ENCODE measurements at places on chromosomes 1 and 21.

GRCh38 chr1:180468311-180468710 lies 34.1 kb downstream of the ACBD6 start:
- no peak for DNase-seq

DNA sequence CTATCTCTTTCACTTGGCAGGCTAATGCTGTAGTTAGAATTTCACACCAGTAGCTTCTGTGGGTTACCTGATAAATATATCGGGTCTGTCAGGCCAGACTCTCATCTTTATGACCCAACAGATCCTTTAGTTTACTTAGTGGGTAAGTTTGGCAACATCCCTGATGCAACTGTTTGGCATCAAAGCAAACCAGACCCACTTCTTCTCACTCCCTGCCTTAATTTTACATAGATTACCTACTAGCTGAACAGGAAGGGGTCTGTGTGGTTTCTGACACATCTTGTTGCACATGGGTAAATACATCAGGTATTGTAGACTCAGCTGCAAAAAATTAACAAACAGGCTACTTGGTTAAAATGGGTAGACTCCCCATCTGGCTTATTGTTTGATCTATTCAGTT lies 3.2 kb upstream of the GUK1 start:
- no peak for DNase-seq

DNA sequence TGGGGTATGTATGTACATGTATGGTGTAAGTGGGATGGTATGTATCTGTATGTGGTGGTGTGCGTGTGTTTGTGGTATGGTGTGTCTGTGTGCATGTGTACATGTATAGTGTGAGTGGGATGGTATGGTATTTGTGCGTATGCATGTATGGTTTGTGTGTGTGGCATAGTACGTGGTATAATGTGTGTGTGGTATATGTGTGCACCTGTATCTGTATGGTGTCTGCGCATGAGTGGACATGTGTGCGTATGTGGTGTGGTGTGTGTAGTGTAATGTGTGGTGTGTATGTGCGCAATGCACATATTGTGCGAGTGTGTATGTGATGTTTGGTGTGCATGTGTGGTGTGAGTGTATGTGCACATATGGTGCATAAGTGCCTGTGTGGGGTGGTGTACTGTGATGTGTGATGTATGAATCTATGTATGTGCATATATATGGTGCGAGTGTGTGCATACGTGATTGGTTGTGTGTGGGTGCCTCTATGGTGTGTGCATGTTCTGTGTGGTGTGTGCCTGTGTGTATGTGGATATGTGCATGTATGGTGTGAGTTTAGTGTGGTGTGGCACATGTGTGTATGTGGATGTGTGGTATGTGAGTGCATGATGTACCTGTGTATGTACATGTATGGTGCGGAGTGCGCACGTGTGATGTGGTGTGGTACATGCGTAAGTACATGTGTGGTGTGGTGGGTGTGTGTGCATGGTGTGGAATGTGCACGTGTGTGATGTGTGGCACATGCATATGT lies 38.8 kb downstream of the WDR4 start:
- DNase-seq: no peak

DNA sequence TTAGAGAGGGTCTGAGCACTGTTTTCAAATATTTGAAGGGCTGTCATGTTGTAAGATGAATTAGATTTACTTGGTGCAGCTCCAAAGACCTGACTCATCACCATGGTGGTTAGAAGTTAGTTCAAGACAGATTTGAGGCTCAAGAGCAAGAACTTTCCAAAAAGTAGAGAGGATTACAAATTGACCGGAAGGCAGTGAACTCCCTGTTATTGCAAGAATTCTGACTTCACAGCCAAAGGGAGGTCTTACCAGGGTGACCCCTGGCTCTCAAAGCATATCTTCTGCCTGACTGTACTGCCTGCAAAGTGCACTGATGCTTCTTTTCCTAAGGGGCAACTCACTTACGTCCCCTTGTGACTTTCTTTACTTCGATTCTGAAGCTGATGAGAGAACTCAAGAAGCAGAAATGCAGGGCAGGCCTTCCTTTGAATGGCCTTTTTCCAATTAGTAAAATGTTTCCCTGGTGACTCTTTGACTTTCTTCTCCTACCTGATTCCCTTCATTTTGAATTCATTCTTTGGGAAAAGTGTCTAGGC lies 86.4 kb downstream of the NAV1 start:
- peak; percentile 97 for DNase-seq

DNA sequence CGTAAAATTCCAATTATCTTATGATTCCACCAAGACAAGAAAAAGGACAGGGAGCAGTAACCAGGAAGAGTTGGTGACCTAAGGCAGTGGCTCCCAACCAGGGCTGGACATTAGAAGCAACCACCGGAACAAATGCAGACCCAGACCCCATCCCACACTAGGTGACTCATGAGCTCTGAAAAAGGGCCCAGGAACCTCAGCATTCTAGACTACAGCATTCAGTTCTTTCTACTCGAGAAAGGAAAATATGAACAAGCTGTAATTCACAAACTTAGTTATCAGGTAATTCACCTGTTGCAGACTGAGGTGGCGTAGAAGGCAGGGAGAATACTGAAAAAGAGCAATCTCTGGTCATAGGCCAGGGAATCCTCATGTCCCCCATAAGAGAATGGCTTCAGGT lies 138.4 kb upstream of the KRTAP19-8 start:
- DNase-seq: no peak

- no peak for DNase-seq
Measured at GRCh38 chr1:182146286-182146685, 84.8 kb upstream of the ZNF648 start.

DNA sequence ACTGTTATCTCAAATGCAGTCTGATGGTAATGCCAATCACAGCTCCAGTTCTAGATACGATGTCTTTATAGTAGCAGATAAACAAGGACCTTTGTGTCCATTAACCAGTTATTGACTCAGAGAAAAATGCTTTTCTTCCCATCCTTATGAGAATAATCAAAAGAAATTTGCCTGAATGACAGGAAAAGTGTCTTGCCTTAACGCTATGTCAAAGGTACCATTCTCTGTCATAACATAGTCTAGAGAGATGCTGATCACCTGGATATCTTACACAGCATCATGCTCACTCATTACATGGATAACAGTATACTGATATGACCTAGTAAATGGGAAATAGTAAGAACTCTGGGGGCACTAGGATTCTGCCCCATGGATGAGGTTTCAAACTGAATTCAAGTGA lies 151.7 kb upstream of the NEGR1 start:
- no peak for DNase-seq

GRCh38 chr1:68453060-68453670 lies 3.4 kb upstream of the RPE65 start:
- DNase-seq: no peak

DNA sequence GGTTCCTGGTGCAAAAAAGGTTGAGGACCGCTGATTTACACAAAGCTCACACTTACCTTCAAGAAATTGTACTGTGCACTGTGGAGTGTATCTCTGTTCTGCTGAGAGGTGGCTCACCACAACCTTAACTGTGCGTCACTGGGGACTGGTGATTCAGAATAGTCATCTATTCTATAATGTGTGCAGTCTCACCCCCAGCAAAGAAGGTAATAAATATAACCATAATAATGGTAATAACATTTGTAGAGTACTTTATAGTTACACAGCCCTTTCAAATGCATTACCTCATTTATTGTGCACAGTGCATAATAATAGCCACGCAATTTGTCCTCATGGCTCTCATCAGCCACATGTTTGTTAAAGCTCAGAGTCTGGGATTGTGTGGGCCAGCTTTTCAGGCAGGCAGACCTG lies 59.4 kb upstream of the DUSP10 start:
- no peak for DNase-seq

GRCh38 chr1:221543529-221544120 lies 198.3 kb downstream of the DUSP10 start:
- peak; percentile 36 for DNase-seq

GRCh38 chr21:27359141-27359540 lies 392.3 kb upstream of the ADAMTS5 start:
- DNase-seq: no peak

DNA sequence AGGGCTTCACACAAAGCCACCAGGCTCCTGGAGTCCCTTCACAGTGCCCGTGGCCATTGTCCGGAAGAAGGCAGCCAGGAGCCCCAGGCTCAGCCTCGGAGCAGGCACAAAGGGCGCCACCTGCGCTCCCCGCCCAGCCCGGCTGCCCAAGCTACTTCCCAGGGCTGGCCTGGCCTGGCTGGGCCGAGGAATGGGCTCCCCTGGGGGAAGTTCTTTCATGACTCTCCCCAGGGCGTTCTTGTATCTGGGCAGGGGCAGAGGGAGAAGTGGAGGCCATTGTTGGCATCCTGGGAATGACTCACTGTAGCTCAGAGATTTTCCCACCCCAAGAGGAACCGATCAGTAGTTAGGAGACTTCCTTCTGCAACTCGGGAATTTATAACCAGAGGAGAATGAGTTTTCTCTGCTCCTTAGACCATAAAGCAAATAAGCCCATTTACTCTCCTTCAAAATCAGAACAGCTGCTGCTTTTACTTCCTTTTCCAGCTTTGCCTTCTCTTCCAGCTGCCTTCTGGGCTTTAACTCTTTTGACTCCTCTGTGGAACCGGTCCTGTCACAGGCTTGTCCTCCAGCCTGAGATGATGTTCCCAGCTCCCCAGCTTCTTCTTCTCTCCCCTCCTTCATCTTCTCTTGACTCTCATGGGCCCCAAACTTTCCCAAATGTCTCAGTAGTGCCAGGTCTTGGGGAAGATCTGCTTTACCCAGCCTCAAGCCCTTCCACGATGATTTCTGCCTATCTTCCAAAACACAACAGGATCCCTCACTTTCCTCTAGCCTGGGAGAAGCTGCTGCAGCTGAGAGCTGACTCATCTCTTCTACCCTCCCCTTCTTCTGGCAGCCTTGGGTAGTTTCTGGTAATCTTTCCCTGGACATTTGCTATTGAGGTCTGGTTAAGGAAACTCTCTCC lies 118.7 kb upstream of the CD34 start:
- peak; percentile 79 for DNase-seq

DNA sequence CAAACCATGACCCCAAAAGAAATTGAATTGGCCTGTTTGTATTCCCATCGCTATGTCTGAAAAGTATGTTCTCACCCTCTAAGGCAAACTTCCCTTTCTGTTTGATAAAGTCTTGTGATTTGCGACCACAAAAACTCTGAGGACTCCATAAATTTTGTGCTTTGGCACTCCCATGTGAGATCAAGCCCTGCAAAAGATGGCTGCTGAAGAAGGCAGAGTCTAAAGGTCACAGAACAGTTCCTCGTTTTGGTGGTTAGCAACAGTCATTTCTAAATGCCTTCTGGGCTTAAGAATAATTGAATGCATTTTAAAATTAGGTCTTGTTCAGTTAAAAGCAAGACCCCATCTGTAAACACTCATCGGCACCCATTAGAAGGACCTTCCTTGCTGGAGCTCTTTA lies 441.6 kb downstream of the OMA1 start:
- no peak for DNase-seq

DNA sequence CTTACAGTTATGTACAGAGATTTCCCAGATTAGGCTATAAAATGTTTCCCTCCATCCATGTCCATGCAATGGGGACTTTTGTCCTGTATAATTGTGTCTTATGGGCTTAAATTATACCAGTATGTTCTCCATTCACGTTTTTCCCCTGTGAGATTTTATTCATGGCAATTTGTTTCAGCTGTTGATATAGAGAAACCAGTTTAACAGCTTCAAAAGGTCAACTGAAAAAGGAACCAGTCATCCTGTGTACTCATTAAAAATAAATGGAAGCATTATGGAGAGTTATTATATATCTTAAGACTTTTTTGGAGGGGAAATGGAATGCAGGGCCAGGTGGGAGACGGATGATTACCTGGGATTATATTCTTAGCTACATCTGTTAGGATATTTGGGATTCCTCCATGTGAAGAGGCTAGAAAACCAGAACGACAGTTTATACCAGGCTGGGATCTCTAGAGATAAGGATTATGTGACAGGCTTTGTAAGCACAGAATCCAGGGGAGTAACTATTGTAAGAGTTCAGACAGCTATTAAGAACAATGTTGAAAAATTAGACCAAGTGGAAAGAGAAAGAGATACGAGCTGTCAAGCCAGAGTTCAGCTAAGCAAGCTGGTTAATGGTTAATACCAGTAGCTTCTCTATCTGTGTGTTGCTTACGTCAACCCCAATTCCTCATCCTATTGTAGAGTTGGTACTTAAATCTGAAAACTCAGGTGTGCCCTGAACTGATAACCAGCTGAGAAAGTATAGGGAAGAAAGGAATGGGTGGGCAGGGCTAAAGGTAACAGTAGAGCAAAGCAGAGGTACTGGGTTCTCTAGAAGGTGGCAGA lies 12.4 kb upstream of the ZNF697 start:
- no peak for DNase-seq

GRCh38 chr1:104646233-104646632 lies 896.5 kb downstream of the AMY1C start:
- DNase-seq: no peak

GRCh38 chr1:86913896-86914600 lies at the start of gene SELENOF:
Gene SELENOF (minus strand): TSS chr1:86914126. CDS start chr1:86914111, 15 bp downstream.
- DNase-seq: peak; percentile 100

DNA sequence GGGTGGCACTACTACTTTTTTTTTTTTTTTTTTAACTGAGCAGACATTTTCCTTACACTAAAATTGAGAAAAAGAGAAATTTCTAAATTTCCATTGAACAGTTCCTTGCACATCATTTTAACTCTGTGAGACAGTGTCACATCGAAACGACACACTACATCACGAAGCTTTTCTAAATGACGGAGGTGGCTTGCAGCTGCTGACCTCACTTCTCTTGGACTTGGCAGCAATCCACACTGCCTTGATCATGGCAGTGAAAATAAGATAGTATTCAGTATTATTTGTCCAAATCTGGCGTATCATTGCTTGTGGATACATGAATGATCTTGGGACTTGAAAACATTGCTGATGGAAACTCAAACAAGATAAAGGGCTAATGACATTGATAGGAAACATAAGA lies 80.3 kb upstream of the CYYR1 start:
- DNase-seq: no peak

DNA sequence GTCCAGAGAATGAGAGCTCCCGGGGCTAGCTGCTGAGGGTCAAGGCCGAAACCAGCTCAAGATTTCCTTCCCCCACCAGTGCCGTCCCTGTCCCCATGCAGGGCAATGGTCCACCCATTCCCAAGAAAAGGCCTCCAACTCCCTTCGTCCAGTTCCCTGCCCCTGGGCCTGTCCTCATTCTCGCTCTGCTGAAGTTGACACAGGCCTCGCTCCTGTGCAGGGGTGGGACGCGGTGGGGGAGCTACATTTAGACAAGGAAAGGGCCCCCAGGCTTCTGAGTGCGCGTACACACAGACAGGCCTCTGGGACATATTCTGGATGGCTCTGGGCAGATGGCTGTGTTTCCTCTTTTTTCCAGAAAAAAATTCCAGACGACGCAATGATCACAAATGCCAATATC lies 188.3 kb downstream of the ETS2 start:
- no peak for DNase-seq

GRCh38 chr1:193927550-193927949 lies 741.1 kb upstream of the B3GALT2 start:
- no peak for DNase-seq

DNA sequence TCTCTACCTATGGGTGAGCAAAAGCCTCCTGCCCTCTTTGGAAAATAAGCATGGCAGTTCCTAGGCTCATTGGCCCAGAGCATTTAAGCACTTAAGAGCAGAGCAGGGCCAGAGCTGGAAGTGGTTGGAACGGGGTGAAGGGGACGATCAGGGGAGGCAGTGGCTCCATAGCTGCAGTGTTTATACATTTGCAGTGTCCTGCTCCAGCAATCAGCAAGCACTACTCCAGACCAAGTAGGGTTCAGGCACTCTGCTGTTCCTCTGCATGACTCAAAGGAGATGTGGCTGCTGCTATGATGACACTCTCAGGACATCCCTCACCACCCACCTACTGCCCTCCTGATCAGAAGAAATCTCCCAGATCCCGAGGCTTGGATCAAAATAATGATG lies 55.0 kb downstream of the TRABD2B start:
- DNase-seq: no peak

GRCh38 chr1:117286562-117286961 lies 75.8 kb upstream of the VTCN1 start:
- no peak for DNase-seq

Measured in stromal cell of bone marrow (primary cell).